T follicular helper cell (primary cell): ENCODE measurements at places on chromosomes 3 and 15.

DNA sequence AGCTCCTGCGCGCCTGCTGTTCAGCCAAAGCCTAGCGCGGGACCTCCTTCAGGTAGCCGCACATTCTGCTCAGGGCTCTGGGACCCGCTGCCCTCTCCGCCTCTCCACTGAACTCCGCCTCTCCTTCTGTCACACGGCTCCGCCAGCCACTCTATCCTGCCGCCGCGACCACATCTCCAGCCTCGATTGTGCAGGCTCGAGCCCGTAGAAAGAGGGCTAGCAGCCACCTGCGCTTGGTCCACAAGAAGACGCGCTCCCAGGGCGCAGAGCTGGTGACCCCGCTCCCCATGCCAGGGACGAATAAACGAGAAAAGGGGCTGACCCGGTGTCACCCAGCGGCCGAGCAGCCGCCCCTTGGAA lies 1.1 kb upstream of the VIPR1 start:
- DNase-seq = no peak

GRCh38 chr3:184031187-184031792 lies at the start of gene HTR3D:
Gene HTR3D, plus strand, starts transcription at chr3:184031742. Its CDS starts 0 bp downstream, at chr3:184031742.
- DNase-seq = no peak

DNA sequence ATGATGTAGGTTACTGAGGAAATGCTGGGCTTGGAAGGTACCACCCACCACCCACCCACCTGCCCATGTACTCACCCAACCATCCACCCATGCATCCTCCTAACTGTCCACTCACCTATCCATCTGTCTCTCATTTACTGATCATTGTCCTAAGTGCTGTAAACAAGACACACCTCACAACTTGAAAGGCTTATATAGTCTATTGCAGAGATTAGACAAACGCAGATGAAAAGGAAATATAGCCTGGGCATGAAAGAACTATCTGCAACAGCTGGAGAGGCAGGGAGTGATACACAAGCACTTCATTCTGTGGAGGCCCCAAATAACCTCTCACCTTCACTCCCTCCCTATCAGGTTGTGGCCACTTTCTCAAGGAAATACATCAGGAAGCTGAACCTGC lies 54.0 kb downstream of the DAPK2 start:
- no peak for DNase-seq

- no peak for DNase-seq
These were observed 556.0 kb downstream of the ROBO1 start for GRCh38 chr3:79211586-79212359.

- DNase-seq = no peak
These were observed 7.1 kb upstream of the PLCB2 start for GRCh38 chr15:40314723-40315276.

GRCh38 chr15:40290918-40291574 lies 8.2 kb upstream of the ANKRD63 start:
- no peak for DNase-seq

GRCh38 chr3:66362541-66362941 lies 138.3 kb downstream of the LRIG1 start:
- no peak for DNase-seq

DNA sequence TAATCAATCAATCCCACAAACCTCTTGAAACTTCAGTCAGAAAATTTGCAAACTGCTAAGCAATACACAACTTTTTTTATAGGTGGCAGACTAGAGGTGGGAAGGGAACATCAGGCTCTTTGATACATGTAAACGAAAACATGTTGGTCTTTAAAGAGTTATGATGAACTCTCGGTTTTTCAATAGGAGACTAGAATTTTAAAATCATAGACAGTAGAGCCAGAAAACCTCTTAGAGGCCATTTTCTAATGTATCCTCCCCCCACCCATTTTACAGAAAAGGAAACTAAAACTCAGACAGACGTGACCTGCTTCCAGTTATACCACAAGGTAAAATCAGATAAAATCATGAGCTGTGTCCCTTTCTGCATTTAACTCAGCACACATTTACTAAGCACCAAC lies 179.1 kb upstream of the LPP start:
- no peak for DNase-seq

DNA sequence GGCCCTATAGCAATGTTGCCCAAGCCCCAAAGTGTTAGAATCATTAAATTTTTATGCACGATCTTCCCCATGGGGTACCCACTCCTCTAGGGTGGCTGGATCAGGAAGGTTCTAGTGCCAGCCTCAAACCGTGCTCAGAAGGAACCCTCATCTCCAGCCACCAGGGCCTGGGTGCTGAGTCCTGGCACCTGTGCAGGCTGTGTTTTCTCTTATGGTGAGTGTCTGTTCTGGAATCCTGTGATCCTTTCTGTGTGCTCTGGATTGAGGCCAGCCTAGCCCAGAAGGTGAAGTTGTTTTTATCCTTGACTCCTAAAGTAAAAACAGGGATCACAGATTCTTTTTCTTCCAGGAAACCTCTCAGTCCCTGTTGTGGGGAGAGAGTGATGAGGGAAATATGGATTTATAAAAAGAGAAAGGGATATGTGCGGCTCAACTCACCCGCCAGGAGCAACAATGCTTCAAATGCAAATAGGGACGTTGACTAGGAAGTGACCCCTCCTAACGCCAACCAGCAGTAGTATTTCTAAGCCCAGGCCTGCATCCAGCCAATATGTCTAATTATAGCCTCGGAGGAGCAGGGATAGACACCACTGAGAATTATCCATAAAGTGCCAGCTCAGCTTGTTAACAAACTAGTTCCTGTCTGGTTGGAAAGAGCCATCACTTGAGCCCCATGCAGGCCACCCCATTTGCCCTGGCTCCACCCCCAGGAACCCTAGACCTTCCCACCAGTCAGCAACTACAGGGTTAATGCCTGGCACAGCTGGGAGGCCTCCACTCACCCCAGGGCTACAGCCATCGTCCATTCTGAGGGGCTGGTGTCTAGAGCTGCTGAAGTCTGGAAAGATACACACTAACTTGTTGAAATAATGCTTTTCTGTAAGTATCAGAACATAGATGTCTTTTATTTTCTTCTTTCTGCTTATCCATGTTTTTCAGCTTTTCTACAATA lies 513.5 kb upstream of the PROK2 start:
- DNase-seq = no peak

DNA sequence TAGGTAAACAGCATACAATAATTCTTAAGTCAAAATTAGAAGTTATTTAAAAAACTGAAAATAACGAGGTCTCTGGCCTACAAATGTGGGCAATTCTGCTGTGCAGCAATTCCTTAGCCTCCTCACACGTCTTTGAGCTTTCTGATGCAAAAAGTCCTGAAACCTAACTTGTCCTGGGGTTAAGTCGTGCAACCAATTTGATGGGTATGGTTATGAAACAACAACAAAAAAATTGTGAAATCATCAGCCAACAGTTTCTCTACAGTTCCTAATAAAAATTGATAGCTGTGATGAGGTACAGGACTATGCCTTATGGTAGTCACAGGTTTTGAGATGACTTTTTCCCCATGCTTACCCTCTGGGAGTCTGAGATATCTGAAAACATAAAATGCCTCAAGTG lies 6.5 kb upstream of the GLB1 start:
- no peak for DNase-seq

DNA sequence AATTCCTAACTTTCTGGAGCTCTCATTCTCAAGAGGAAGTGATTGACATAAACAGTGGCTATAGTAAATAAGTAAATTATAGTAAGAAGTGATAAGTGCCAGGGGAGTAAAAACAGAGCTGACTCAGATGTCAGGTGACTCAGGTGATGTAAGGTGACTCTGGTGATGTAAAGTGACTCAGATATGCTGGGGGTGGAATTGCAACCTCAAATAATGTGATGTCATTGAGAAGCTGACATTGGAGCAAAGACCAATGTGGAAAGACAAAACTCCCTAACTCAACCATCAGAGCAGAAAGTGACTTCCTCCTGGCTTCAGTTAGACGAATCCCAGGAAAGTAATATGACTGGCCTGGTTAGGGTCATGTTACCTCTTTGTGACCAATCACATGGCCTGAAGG lies 144.2 kb upstream of the SNTN start:
- DNase-seq = no peak

DNA sequence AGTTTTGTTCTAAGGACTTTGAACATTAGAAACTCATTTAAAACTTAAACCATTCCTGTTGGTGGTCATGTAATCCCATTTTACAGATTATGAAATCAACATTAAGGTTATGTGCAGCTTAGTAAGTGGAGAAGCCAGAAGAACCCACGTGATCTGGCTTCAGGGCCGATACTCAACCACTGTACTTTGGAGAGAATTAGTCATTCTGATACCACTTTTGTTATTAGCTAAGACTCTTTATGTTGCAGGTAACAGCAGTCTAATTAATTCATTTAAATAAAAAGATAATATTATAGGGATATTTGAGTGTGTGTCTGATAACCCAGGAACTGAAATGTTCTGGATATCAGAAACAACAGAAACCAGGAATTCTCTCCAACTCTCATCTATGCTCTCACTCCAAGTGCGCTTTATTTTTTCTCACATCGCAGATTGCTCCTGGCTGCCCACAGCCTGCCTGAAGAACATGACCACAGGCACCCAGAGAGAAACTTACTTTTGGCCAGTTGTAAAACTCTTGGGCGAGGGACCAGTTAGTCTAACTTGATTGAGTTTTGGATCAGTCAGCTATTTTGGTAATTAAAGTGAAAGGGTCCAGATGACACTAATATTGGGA lies 25.2 kb downstream of the UBE2E1 start:
- DNase-seq = no peak

DNA sequence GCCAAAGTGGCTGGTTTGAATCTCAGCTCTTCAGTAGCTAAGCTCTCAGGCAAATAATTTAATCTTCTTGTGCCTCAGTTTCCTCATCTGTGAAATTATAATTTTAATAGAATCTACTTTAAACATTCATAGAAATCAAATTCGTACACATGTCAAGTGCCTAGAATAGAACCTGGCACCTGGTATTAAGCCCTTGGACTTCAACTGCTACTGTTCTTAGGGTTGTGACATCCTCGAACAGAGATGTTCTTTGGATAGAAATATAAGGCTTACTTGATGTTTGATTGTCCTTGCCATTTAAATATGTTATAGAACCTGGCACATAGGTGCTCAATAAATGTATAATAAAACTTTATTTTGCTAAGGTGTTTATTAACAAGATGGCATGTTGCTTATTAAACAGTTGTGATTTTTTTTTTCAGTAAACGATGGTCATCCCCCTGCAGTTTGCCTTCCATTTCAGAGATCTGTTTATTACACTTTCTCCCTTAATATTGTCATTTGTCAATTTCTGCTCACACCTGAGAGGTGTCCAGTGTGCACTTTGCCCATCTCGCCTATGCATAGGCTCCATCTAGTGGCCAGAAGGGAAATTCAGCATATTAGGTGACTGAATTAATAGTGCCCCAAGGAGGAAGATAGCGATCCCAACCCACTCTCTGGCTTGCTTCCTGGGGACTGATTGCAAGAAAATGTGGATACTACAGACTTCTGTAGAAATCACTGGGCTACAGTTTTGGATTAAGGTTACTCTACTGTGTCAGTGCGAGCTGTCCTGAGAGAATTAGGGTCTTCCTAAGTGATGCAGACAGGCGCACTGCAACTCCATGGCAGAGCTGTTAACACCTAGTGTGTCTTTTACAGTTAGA lies 10.7 kb downstream of the IGF1R start:
- peak; percentile 5 for DNase-seq

- DNase-seq = no peak
These were observed 24.1 kb upstream of the SNRK start for GRCh38 chr3:43262194-43262593.

DNA sequence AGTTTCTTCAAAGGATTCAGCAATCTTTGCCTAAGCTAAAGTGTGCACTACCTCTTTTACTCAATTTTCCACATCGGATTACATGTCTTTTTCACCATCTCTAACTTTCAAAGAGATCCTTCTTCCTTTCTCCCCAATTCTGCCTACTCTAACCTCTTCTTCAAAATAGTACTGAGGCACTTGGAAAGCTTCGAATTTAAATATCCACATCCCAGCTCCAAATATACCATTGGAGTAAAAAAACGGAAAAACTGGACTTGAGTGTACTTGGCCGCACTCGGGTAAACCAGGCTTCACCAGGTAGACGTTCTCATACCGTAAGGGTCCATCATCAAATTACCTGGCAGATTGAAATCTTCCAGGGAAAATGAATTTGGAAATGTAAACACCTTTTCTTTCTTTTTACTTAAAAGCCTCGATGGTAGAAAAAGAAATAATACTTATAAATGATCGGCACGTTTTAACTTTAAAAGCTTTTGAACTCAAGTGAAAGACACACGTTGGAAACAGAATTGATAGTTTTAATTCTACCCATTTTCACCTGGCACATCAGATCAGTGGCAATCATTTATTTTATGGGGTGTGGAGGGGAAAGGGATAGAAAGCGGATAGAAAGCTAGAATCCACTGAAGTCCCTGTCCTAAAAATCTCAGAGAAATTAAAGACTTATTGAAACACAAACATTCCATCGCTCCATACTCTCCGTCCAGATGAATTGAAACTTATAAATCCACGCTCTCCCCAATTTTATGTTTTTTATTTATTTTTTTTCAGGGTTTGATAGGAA lies 8.2 kb upstream of the MEIS2 start:
- no peak for DNase-seq

- no peak for DNase-seq
These were observed 5.9 kb downstream of the ACSBG1 start for GRCh38 chr15:78228356-78228996.

DNA sequence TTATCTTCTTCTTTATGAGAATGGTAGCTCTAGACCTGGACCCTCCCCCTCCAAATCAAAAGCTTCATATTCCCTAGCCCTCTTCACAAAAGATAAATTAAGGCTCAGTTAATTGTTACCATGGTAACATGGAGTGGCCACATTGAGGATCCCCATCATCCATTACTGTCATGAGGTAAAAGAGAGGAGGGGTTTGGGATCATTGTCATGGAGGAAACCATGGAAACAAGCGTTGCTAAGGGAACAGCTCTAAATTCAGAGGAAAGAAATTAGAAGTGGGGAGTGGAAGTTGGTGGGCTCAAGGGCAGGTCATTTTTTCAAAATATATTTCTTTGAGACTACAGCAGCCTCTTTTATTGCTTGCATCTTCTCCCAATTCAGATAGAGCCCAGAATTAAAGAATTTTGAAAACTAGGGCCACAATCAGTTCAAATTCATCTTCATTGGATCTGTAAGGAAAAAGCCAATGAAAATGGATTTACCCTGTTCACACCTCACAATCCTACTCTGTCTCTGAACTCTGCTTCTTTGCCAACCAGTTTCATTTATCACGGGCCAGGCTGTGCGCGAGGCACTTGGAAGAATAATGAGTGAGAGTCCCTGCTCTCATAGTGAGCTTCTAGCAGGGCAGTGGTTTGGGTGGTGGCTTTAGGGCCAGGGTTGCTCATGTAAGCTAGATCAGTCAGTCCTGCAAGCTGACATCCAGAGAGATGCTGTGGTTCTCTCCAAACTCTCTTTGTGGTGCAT lies 11.6 kb upstream of the AEN start:
- DNase-seq = no peak
